ENCODE measurements at places on chromosomes 13 and 19.

GRCh38 chr19:33290956-33291622 lies 11.2 kb downstream of the CEBPA start:
- DNase-seq: no peak

GRCh38 chr13:106377931-106378662 lies 157.4 kb downstream of the EFNB2 start:
- DNase-seq: no peak

DNA sequence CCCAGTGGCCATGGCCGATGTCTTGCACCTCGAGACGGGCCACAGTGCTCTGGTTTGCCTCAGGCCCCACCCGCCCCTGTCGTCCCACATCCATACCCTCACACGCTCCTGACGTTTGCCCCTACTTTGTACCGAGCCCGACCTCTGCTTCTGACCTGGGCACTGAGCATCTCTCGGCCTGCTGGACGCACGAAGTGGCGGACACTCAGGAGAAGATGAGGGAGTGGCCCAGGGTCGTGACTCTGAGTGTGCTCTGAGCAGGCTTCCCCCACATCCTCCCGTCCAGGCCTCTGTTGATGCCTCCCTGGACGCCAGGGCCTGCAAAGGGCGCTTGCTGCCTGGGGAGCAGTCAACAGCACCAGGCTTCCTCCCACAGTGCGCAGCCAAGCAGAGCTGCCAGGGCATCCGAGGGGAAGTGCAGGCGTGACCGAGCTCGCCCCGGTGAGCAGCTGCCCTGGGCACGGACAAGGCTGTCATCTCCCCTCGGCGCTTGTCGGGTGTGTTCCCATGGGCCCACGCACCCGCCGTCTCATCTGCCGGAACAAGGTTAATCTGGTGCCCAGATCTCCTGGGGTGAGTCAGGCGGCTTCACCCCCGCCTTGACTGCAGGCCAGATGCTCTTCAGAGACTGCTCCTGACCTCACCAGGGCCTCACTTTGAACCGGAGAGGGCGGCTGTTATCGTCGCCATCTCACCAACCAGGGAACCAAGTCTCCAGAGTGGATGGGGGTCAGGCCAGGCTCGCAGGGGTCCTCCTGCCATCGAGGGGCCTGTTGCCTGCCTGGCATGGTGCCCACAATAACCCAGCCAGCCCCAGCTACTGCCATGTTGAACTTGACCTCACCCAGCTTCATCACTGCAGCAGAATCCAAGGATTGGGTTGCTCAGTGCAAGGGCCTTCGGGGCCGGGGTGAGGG lies 27.2 kb downstream of the COMP start:
- DNase-seq: no peak

DNA sequence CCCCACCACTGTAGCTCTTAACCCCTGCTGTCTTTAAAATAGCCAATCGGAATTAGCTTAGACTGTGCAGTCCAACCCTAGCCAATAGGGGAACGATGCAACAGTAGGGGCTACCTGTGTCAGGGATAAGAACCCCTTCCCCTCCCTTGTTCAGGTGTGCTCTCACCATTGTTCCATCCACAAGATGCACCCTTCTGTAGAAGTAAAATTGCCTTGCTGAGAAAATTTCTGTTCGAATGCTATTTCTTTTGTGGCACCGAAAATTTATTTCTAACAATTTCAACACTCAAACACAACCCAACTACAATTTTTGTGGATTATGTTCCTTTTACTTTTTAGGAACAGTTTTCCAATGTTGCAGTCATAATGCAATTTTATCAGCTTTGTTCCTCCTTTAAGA lies 3.6 kb upstream of the ZNF583 start:
- DNase-seq: no peak

GRCh38 chr13:110559986-110560385 lies 1.5 kb downstream of the RAB20 start:
- DNase-seq: no peak

GRCh38 chr13:36345438-36346221 lies 564 bp downstream of the SPART start:
- peak; percentile 25 for DNase-seq

DNA sequence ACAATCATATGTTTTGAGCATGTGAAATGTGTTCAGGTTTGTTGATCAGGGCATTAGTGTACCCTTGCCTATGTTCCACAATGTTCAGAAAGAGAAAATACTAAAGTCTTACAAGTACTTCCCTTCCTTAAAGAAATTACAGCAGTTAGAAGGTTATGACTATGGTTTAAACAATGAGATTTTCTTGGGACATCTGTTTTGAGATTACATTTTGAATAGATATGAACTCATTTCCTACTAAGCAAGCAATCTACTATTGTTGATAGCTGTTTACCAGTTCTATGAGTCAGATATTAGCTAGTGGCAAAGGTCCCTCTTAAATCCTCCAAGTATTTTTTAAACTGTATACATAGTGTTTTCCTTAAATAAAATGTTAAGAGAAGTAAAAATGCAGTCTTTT lies 241.3 kb downstream of the DACH1 start:
- DNase-seq: no peak

DNA sequence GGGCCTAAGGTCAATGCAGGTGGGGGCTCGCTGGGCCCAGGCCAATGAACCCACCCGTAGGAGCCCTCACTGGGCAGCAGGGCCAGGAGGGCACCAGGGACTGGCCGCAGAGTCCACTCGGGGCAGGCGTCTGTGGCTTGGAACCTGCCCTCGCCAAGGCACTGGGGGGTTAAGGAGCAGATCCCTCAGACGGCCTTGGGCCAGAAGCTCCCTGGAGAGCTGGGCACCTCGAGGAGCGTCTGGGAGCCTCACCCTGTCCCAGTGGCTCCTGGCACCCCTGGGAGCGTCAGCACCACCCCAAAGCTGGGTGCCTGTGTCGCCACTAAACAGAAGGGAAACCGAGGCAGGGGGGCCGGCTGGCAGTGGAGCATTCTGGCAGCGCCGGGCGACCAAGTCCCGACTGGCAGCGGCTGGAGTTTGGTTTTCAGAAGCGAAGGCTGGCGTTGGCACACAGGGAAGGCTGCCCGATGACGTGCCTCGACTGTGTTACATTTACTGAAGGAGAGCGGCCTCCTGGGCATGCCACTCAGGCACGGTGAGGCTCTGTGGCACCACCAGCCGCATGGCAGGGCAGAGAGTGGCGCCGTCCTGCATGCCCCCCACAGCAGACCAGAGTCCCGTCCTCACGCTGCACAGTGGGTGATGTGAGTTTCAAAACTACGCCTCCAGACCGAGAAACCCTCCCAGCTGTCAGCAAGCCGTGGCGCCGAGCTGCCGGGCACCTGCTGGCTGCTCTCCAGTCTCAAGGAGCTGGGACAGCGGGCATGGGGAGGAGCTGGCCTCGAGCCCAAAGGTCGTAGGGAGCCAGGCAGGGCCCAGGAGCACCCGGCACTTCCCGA lies 9.2 kb upstream of the MEX3D start:
- DNase-seq: no peak

GRCh38 chr13:50574731-50575130 lies 268.8 kb downstream of the DLEU7 start:
- DNase-seq: no peak

DNA sequence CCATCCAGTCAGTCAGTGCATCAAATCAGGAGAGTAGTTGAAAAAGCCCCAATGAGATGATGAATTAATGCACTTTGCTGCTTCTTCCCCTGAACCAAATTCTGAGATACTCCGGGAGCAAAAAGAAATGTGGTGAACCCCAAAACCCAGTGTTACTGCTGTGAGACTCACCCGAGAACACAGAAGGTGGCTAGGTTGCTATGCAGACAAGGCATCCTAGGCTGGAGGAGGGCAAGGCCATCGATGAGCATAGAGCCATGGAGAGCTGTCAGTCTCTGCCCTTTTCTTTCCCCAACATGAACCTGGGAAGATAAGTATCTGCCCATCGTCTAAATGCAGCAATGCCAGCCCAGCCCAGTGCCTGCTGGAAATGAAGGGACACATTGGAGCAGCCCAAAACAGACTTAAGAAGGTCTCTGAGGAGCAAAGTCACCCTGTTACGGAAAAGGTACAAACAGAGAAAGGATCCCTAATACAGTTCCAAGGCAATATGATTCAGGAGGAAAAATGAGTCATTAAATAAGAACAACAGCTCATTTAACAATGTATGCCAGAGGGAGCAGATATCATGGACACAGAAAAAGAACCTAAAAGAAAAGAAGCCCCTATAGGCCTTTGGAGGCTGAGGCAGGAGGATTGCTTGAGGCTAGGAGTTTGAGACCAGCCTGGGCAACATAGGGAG lies 272.0 kb downstream of the FOXO1 start:
- no peak for DNase-seq

GRCh38 chr13:102399791-102400674 lies 1.8 kb downstream of the FGF14 start:
- no peak for DNase-seq

DNA sequence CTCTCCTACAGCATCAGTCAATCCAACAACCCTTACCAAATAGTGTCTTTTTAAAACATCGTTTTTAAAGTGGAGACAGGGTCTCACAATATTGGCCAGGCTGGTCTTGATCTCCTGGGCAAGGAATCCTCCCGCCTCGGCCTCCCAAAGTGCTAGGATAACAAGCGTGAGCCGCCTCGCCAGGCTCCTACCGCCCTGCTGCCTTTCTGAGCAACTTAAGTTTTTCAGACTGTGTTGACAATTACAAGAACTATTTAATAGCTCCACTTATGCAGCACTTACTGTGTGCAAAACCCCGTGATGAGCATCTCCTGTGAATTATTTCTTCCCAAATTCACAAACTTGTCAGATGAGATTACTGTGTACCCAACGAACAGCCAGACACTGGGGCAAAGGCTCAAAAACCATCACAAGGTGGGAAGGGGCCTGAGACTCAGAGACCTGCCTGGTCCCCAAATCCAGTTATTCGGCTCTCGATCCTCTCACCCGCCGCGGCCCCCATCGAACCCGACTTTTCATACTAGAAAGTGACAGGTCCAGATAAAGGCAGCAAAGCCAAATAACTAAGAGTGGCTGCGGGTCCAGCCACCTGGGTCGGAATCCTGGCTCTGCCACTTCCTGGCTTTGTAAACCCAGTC lies 581 bp downstream of the RPL18 start:
- DNase-seq: no peak

GRCh38 chr13:46313432-46314257 lies 73.4 kb downstream of the RUBCNL start:
- DNase-seq: no peak

- no peak for DNase-seq
Measured at GRCh38 chr13:26616126-26616525, 58.6 kb downstream of the WASF3 start.

GRCh38 chr19:18223860-18224524 lies 2.2 kb downstream of the PDE4C start:
- no peak for DNase-seq

DNA sequence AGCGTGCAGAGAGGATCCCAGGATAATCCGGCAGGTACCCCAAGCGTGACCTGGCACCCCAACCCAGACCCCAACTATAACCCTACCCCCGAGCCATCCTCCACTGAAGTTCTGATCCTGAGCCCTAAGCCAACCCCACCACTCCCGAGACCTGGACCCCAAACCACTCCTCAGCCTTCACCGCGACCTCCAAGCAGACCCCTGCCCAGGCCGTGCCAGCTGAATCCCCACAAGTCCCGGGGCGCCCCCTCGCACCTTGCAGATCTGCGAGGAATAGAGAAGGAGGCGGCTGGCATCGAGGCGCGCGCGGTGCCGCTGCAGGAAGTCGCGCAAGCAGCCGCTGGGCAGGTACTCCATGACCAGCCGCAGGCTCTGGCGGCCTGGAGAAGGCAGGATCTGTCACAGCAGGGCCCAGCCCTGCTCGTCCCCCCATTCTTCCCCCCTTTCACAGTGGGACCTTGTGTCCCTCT lies 10.1 kb upstream of the INSL3 start:
- no peak for DNase-seq

DNA sequence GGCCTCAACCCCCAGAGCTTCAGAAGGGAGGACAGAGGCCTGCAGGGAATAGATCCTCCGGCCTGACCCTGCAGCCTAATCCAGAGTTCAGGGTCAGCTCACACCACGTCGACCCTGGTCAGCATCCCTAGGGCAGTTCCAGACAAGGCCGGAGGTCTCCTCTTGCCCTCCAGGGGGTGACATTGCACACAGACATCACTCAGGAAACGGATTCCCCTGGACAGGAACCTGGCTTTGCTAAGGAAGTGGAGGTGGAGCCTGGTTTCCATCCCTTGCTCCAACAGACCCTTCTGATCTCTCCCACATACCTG lies 969 bp upstream of the CEACAM5 start:
- DNase-seq: no peak

DNA sequence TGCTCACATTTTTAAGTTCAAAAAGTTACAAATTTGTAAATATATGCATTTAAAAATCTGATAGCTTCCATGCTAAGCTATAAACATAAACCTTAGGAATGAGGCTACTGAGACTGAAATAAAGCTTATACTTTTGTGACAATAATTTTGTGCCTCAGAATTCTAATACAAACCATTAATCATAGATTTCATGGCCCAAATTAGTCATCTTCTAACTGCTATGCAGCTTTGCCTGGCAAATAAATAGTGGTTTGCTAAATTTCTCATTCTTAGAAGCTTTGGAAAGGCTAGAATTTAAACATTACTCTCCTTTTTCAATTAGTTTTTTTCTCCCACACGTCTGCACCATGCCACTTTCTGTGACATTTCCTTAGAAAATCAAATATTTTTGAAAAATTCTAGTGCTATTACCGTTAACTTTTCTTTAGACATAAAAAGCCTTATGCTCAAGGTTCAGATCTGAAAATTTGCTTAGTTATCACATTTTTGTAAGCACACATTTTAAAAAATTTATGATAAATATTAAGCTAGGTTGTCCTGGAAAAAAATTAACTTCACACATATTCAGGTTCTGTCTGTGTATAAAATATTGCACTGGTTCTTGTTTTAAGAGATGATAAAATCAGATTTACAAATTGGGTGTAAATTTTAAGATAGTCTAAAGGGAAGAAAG lies 46.9 kb downstream of the FNDC3A start:
- no peak for DNase-seq

- DNase-seq: no peak
Measured at GRCh38 chr19:34316247-34316646, 48.7 kb upstream of the GPI start.

DNA sequence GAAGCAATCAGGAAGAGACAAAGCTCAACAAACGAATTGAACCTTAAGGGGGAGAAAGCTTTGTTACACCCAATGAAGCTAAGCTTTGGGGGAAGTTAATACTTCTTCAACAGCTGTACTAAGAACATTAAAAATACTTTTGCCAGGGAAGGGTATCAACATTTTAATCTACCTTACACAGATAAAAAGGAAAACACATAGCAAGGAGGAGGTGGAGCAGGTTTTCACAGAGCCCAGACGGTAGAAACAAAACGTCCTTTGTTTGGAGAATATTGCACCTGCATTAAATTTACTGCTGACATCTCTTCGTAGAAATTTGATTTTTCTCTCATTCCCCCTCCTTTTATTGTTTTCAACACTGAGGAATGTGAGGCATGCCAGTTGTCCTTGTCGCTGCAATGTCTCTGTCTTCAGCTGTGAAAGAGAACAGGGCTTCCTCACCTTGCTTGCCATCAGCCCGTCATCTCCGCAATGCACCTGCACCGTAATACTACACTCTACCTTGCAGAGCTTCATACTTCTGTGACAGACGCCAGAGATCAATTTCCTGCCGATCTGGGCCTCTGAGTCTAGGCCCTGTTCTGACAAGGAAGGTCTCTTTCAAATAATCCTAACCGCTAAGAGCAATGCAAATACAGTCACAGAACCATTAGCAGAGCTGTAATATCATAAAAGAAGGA lies 270.8 kb downstream of the SPRY2 start:
- DNase-seq: no peak

Measured in effector memory CD4-positive, alpha-beta T cell (primary cell).